ENCODE measurements at places on chromosomes 3 and 15.

GRCh38 chr15:22228101-22228762 is 147.9 kb downstream of the OR4M2 start:
- DNase-seq, result no peak

- no peak for DNase-seq
Measured at GRCh38 chr3:51642462-51642861, 28.6 kb upstream of the TEX264 start.

DNA sequence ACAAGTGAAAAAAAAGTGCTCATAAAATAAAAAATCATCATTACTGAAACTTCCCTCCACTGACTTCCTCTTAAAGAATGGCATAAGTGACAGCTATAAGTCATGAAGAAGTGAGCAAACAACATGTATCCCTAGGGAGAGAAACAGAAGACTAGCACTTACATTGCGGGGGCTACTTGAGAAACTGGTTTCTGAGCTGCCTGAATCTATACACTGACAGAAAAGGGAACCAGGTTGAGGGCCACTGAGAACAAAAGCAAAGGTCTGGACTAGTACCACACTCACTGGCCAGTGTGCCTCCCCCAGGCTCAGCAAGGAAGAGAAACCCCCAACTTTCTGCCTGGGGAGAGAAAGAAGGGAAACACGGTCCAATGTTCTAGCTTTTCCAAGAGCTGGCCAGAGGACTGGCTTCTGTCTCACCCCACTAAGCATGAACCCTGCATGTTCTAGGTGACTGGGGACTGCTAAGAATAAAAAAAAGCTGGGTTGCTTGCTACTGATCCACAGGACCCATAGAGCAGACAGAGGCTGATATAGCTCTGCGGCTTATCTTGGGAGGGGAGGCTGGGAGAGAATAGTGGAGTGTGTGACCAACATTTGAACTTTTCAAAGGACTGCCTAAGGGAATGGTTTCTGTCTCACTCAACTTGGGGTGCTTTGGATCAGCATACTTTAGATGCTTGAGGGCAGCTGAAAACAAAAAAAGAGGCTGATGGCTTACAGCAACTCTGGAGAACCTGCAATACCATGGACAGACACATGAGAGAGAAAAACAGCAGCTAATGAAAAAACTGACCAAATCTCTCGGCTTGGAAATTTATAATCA is 8.1 kb downstream of the RAD18 start:
- no peak for DNase-seq

- DNase-seq, result no peak
Measured at GRCh38 chr3:13492048-13492447, 11.9 kb downstream of the HDAC11 start.

GRCh38 chr3:52146189-52146588 is 8.0 kb downstream of the POC1A start:
- DNase-seq, result no peak

DNA sequence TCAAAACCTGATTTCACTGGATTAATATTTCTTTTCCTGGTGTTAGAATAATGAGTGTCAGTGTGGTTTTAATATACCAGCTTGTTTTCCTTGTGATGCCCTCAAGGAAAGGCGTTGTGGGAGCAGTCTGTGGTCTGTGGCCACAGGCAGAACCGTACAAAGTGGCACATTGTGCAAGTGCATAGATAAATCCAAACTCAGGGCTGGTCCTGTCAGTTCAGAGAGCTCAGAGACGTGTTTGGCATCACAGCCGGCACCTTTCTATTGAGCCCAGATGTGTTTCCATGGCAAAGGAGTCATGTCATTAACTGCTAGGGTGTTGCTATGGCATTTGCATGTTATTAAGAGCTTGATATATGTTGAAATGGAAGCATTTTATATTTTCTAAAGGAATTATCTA is 289.9 kb upstream of the RASGRP1 start:
- no peak for DNase-seq

DNA sequence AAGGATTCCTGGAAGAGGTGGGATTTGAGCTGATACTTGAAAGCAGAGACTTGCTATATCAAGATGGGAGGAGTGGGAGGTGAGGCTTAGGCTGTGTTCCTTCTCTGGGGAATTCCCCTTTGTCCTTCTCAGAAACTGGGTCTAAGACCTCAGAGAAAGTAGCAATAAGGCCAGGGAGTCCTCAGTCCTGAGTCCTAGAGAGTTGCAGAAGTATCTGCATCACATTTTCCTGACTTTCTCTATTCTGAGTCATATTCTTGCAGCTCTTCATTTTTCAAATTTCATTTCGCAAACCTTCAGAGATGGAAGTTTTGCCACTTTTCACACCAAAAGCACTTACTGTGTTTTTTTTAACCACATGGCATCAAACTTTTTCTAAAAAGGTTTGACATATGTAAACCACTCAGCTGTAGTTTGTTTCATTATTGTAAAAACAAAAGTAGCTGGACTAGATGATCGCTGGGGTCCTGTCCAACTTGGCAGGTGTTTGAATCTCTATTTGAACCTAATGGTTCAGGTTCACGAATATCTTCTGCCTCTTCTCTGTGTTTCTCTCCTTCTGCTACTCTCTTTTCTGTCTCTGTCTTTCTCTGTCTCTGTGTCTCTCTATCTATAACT is 21.3 kb downstream of the COLQ start:
- DNase-seq, result no peak

GRCh38 chr15:40754574-40754882 is 526 bp downstream of the RMDN3 start:
- DNase-seq, result no peak

DNA sequence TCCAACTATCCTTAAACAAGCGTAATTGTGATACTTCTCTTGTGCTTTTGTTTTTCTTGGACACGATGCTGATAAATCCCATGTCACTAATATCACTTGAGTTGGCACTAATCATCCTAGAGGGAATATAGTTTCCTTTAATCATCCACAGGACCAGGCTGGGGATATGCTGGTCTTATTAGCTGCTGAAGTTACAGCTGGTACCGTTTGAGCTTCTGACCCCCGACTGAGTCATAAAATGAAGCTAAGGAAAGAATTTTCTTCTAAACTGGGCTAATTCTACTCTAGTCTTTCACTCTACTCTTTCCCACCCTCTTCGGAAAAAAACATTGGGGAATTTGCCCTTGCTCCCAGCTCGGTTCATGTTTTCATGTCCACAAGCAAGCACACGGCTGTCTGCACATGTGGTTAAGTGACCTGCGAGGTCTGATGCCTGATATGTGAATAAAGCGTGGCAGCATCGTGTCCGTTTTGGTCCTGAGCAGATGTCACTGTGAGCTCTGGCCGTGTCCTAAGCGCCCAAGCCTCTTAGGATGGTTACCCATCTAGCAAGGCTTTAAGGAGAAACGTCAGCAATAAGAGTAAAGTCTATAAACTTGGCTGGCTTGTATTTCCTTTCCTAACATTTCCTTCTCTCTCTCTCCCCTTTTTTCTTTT is 223.7 kb downstream of the ITPR1 start:
- no peak for DNase-seq

GRCh38 chr3:79247725-79248043 is 520.1 kb downstream of the ROBO1 start:
- DNase-seq, result no peak

DNA sequence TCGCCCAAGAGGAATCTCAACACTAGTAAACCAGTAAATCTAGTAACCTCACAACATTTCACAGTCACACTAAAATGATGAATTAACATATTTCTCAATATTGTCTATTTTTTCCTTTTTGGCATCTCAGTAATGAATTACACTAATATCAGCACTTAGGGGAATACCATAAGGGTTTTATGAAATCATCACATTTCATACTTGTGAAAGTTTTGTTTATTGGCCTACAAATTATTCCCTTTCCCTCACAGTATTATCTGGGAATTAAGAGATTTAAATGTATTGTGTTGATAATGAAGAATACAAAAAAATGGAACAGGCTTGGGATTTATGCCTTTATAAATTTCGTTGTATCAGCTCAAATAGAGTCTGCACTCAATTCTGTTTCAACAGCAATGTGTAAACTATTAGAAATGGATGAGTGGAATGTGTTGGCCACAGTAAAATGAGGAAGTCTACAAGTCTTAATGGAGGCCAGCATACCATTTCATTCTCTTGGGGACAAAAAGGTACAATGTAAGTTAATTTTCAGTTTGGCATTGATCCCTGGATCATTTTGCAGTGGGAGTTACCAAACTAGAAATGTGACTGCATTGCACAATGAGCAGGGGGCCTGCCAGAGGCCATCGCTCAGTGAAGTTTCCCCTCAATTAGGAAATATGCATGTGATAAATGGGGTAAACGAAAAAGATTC is 195.4 kb downstream of the FMN1 start:
- DNase-seq, result no peak

DNA sequence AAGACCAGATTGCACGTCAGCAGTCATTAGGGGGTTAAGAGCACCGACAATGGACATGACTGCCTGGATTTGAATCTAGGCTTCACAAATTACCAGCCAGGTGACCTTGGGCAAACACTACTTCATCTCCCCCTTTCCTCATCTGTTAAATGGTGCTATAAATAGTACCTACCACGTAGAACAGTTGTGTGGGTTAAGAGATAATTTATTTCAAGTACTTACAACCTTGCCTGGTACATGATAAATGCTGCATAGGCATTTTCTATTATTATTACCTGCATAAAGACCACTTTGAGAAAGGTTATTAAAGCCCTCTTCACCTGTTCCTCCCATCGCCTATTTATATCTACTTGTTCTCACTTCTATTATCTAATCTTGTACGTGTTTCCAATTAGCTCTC is 64.7 kb downstream of the BTD start:
- DNase-seq, result no peak

DNA sequence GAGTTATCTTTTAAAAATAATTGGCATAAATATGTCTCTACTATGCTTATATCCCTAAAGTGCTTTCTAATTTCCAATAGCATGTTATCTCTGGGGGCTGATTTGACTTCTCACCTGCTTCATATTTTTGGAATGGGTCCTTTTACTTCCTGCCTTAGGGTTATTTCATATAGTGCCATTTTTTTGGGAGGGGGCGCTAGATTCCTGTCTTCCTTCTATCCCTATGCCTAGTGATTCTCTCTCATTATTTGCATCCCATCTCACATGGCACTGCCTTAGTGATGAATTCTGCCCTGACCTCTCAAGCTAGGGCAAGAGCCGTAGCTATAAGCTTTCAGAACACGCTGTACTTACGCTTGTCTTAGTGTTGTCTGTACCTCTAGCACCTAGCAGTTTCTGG is 150.3 kb upstream of the SLITRK3 start:
- DNase-seq, result no peak

DNA sequence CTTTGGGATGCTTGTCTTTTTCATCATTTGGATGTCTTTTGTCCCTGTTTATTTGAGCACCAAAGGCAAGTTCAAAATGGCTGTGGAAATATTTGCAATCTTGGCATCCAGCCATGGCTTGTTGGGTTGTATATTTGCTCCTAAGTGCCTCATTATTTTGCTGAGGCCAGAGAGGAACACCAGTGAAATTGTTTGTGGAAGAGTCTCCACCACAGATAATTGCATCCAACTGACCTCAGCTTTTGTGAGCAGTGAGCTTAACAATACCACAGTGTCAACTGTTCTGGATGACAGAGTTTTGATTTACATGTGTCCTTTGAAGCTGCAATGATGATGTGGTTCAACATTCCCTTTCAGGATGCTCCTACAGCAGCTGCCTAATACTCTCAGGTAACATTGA is 83.0 kb upstream of the KCNAB1 start:
- DNase-seq, result no peak

GRCh38 chr3:104582092-104582491 is 784.6 kb upstream of the ALCAM start:
- no peak for DNase-seq

GRCh38 chr15:33201491-33202231 is 7.1 kb upstream of the FMN1 start:
- DNase-seq, result no peak

- DNase-seq, result no peak
Measured at GRCh38 chr15:45611305-45611704, 23.5 kb upstream of the SQOR start.

DNA sequence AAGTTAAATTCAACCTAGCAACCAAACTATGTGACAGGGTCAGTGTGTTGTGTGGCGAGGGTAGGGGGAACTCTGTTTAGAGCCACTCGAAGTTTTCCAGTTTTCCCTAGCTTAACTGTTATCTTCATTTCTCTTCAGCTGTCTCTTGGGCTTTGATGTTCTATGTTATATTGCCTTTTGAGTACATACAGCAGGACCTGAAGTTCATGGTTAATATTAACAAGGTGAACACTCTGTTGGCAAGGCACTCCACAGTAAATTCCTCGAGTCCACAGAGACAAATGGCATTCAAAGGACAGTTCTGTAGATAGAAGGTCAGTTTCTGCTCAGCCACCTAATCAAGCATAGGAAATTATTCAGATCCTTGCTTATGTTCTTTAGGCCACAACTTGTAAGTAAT is 147.9 kb upstream of the DPH6 start:
- no peak for DNase-seq

- DNase-seq, result no peak
Measured at GRCh38 chr3:78900426-78900825, 867.4 kb downstream of the ROBO1 start.

DNA sequence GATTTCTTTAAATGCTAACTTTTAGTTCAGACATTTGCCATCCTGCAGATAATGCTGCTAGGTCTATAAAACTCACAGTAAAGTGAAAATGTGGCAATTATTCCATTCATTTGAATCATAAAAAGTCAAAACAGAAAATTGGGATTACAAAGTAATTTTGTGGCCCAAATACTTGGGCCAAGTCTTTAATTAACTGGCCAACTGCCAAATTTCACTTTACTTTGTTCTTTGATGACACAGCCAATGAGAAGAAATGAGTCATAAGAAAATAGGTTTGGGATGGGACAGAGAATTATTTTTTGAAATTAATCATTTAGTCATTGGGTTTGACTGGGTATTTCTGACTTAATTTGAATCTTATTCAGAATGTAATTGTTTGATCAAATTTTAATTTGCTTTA is 89.8 kb upstream of the SLC2A2 start:
- DNase-seq, result no peak

GRCh38 chr3:178676942-178677790 is 140.9 kb downstream of the KCNMB2 start:
- no peak for DNase-seq

GRCh38 chr3:138369151-138369900 is 20.9 kb downstream of the MRAS start:
- DNase-seq, result no peak

GRCh38 chr3:194133661-194134230 is 2.2 kb upstream of the HES1 start:
- DNase-seq, result no peak

GRCh38 chr3:124504332-124505059 is 225.8 kb upstream of the UMPS start:
- no peak for DNase-seq
